ENCODE measurements at places on chromosomes 2 and 18.

- DNase-seq = no peak
These were observed 166.0 kb upstream of the DSEL start for GRCh38 chr18:67682516-67682915.

GRCh38 chr2:69579536-69579935, 64.0 kb downstream of the AAK1 start:
- peak; percentile 65 for DNase-seq

DNA sequence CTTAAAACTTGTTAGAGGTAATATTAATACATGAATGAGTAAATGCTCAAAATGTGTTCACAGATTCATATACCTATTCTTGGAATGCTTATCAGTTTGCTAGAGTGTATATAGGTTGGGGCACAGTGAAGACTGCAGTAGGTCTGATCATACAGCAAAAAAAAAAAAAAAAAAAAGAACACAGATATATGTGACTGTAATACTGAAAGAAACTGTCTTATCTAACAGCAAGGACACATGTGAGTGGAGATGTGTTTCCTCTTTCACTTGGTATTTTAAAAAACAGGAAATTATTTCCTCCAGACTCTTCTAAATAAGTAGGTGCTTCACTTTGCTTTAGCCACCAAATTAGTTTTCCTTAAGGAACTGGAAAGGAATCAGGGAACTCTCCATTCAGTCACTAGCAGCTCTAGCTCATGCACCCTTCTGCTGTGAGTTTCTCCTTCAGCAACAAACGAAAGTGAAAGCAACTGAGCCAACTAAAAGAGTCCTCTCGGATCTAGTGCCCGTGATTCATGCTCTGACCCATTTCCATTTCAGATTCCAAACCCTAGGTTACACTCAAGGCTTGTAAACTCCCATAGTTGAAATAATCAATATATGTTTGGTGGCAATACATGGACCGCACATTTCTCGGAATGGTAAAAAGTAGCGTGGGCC, 98.5 kb downstream of the DSEL start:
- peak; percentile 67 for DNase-seq

DNA sequence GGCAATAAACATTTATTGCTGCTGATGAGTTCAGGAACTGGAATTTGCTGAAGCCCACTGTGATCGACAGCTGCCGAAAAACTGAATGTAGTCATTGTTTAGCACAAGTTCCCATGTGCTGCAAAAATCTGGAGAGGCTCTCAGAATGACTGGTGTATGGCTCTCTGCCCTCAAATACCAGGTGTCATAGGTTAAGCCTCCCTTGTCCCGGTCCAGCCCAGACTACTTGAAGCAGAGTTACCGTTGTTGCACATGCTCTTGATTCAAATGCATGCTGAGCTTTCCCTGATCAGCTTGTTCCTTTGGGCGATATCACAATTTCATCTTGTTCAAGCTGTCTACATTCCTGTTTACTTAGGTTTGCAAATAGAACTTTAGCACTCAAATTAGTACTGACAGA, 625.2 kb downstream of the CPS1 start:
- no peak for DNase-seq

DNA sequence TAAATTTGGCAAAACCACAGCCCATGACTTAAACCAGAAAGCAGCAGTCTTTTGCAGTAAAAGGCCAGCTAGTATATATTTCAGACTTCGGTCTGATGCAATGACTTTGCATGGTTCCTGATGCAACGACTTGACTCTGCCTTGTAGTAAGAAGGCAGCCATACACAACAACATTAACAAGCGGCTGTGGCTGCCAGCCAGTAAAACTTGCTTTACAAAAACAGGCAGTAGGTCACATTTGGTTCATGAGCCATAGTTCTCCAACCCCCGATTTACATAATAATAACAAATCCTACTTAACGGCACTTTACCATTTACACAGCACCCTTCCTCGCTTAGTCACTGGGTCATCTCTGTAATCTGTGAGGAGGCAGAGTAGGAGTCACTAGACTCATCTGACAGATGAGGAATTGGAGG, 410.3 kb downstream of the LRATD1 start:
- no peak for DNase-seq

DNA sequence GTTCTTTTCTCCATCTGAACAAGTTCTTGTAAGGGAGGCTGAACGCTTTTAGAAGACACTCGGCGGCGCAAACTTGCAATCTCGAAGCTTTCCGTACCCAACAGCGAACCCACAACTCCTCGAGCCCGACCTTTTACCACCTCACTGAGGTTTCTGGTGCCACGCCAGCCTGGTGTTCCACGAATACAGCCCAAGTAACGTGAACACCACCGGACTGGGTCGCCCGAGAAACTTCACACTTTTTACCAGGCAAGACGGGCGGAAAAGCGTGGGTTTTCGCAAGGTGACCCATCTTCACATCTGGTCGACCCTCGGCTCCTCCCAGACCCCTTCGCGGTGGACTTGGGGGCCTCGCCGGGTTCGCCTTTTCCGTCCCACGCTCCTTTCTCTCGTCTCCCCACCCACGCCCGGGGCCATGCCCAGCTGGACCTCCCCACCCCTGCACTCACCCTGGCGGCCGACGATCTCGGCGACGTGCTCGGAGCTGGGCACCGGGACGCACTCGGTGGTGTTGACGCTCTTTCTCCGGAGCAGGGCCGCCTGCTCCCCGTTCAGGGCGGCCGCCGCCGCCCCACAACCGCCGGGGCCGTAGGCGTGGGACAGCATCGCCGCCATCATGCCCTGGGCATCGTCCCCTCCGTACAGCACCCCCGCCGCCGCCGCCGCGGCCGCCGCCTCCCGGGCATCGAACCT, 1.2 kb downstream of the MEX3C start:
- peak; percentile 69 for DNase-seq

GRCh38 chr18:79578396-79579260, 101.0 kb upstream of the CTDP1 start:
- DNase-seq = no peak

GRCh38 chr18:62336618-62337017, 11.5 kb downstream of the TNFRSF11A start:
- DNase-seq = no peak

GRCh38 chr2:105752691-105753358, 8.1 kb downstream of the NCK2 start:
- no peak for DNase-seq

DNA sequence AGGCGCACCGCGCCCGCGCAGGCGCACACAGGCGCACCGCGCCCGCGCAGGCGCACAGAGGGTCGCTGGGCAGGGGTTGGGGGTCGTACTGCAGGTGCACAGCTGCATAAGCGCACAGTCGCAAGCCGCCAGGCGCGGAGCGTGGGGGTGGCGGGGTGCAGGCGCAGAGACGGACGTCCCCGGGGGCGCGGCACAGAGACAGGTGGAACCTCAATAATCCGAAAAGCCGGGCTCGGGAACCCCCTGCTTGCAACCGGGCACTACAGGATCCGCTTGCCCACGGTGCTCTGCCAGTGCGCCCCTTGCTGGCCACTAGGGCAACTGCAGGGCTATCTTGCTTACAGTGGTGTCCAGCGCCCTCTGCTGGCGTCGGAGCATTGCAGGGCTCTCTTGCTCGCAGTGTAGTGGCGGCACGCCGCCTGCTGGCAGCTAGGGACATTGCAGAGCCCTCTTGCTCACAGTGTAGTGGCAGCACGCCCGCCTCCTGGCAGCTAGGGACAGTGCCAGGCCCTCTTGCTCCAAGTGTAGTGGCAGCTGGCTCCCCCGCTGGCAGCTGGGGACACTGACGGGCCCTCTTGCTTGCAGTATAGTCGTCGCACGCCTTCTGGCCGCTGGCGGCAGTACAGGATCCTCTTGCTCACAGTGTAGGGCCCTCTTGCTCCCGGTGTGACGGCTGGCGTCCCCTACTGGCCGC, 34.9 kb downstream of the FAM110C start:
- DNase-seq = peak; percentile 61

DNA sequence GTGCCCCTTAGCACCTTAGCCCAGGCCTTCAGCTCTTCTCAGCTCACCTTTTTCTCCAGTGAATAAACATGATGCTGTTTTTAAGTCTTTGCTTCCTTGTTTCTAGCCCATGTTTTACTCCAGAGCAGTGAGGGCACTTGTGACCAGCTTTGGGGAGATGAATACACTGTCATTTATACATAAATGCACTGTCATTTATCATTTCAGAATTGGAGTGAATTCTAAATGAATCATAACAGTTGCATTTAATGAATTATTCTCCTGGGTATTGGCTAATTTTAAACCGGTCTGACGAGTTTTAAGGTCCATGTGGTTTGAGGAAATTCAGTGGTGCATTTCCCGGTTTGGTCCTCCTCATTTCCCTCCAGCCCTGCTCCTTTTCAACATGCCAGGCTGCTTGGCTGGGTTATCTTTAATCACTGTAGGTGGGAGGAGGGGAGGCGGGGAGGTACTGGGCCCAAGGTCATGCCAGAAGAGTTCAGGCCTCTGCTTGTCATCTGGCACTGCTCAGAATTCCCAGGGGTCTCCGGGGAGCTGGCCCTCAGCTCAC, 23.9 kb downstream of the PRKCE start:
- DNase-seq = no peak

GRCh38 chr2:85501248-85501647, 37.7 kb upstream of the MAT2A start:
- peak; percentile 72 for DNase-seq

GRCh38 chr2:85601771-85602475, 575 bp downstream of the TMEM150A start:
- DNase-seq = peak; percentile 60

GRCh38 chr2:216202626-216203250, 93.6 kb downstream of the XRCC5 start:
- no peak for DNase-seq

GRCh38 chr18:9032519-9032918, 70.0 kb upstream of the NDUFV2 start:
- DNase-seq = no peak

DNA sequence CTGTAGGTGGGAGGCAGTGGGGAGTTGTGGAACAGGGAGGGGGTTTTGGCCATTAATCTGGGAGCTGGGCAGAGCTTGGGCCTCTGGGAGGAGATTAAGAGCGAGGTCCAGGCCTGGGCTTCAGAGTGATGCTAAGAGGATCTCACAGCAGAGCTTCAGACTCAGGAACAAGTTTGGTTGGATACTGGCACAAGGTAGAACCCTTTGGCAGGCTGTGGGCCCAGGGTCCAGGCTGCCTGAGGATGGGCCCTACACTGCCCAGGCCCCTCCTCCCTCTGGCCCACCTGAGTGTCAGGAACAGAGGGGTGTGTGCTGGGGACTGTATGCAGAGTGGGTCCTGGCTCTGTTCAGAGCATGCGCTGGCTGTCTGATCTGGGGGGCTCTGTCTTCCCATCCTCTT, 334.9 kb downstream of the CYP26B1 start:
- DNase-seq = no peak

GRCh38 chr2:40396124-40396523, 55.8 kb downstream of the SLC8A1 start:
- DNase-seq = no peak

GRCh38 chr2:11692966-11693521, 23.0 kb upstream of the NTSR2 start:
- DNase-seq = peak; percentile 85

- DNase-seq = no peak
These were observed 11.6 kb downstream of the CAPG start for GRCh38 chr2:85398426-85399182.

DNA sequence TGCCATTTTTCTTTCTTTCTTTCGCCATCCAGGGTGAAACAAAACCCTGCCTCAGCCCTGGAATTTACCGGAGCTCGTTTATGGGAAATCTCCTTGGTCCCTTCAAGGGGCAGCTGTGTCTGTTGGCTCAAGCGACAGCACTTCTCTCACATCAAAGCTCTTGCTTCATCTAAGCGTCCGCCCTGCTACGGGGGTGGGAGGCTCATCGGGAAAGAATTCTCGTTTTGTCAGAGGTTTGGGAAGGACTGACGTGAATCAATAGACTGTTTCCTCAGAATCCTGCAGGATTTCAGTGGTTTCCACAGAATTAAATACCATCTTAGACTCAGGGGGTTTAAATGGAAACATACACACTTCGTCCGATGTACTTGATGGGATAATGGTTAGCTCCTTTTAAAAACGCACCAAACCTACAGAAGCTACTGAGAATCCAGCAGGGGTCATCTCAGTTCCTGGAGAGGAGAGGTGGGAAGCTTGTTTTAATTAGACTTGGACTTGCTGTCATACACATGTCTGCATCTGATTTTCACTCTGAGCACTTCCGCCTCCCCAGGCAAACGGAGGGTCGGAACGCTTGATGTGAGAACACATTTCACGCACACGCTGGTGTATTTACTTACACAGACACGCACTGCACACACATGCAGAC, 91.6 kb downstream of the ASB1 start:
- DNase-seq = no peak

DNA sequence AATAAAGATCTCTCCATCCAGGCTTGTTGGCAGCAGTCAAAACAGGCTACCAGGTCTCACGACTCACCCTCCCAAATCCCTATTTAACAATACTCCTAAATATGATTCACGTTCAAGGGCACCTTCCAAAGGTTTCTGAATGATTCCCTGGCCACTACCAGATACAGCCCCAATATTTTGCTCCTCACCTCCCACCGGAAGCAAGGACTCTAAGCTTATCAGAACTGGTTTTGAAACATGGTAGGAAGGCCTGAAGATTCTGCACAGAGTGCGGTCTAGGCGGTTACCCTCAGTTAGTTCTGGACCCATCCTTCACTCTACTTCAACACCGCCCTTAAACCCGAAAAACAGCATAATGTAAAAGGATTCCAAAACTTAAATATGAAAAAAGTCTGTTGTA, 5.2 kb downstream of the PPP4R1 start:
- DNase-seq = no peak

- no peak for DNase-seq
These were observed 102.4 kb downstream of the DDX1 start for GRCh38 chr2:15693926-15694588.

- no peak for DNase-seq
These were observed 154.1 kb upstream of the ZSWIM2 start for GRCh38 chr2:187003038-187003554.

DNA sequence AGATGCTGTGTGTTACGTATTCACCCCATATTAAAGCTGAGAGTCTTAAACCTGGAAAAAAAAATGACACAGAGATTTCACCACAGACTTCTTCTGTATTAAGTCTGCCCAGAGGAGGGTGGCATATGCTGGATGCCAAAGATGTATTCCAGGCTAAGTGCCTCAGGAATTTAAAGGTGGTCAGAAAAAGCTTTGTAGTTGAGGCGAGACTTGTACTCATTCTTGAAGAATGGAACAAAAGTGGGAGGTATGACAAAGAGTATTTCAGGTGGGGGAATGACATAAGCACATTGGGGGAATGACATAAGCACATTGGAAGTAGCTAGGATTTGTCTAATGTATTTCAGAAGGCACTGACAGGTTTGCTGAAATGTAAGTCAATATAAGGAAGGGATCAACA, 98.6 kb downstream of the BABAM2 start:
- DNase-seq = no peak

DNA sequence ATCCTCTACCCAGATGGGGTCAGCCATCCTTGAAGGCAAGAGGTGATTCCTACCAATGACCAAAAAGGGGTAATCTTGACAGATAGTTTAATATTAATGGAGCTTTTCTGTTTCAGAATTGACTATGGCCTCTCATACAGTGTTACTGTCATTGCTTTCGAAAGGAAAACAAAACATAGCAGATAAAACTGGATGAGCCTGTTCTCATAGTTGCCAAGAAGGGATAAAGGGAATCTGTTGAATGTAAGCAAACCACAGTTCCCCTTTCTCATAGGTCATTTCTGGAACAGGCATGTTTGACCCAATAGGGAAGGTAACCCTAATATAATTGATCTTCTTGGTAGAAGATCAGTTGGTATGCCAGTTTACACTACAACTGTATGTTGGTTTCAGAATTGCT, 1.6 kb downstream of the RAB27B start:
- DNase-seq = no peak

All from suppressor macrophage treated with lipopolysaccharide for 1 hour (primary cell).